ENCODE measurements at places on chromosomes 2 and 18.

- no peak for DNase-seq
Observed at GRCh38 chr18:45373286-45373880, 241.9 kb upstream of the SLC14A2 start.

GRCh38 chr2:6526093-6526824 lies 339.4 kb downstream of the CMPK2 start:
- no peak for DNase-seq

GRCh38 chr2:227643990-227644551 lies 22.5 kb upstream of the SCYGR5 start:
- no peak for DNase-seq

GRCh38 chr2:204129591-204130294 lies 193.2 kb downstream of the ICOS start:
- no peak for DNase-seq

GRCh38 chr2:168375195-168375798 lies 80.8 kb upstream of the CERS6 start:
- no peak for DNase-seq

DNA sequence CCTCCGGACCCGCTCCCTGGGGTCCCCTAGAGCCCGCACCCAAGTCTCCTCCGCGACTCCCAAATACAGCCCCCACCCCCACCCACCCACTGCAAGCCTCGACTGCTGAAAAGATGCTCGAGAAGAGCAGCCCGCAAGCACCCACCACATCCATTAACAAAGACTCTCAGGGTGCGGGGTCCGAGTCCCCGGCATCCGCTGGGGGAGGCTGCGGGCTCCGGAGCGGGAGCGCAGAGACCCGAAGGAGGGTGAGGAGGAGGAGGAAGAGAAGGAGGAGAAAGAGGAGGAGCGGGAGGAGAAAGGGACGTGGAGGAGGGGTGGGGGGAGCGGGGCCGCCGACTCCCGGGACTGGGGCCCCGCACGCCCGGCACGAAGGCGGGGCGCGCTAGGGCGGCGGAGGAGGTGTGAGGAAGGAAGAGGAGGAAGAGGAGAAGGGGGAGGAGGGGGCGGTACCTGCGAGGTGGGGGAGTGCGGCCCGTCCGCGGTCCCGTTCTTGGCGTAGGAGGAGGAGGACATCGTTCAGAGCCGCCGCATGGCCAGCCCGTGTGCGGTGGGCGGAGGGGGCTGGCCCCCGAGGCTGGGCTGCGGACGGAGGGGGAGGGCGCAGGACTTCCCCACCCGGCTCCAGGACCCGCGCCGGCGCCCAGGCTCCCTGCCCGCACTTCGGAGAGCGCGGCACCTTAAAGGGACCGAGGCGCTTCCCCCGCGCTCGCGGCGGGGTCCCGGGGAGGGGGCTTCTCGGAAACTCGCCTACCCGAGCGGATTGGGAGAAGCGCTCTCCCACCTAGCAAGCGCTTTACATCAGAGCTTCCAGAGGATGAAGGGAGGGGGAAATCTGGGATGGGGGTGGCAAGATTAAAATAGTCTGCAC lies at the start of gene CACNB4:
Gene CACNB4, minus strand, starts transcription at position 549 of the 871 bp plus-strand sequence.
- no peak for DNase-seq

GRCh38 chr2:98648451-98648850 lies 40.1 kb downstream of the UNC50 start:
- no peak for DNase-seq

DNA sequence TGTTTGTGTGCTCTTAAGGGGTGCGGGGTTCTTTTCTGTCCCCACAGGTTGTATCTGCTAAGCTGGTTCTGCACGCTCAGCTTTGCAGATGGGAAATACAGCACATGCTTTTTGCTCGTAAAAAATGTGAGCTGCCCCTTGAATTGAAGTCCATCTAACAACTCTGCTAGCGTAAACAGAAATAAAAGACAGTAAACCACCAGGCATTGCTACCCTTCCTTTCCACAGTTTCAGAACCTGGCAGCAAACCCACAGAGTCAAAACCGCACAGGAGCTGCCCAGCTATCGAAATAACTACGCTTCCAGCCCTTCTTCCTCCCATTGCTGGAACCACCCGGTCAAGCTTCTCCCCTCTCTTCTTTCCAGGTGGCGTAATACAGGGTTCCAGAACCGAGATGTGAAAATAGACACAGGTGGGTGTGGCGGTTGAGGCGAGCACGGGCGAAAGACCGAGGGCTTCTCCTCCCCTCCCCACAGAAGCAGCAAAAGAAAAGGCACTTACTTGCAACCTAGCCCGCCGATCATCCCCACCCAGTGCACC lies 479 bp downstream of the SCN9A start:
- DNase-seq, result no peak

- no peak for DNase-seq
Observed at GRCh38 chr2:86336675-86337243, 667 bp downstream of the REEP1 start.

GRCh38 chr2:18998491-18998890 lies 359.9 kb downstream of the OSR1 start:
- DNase-seq, result no peak

GRCh38 chr2:34004936-34005335 lies 405.8 kb upstream of the FAM98A start:
- DNase-seq, result no peak

- no peak for DNase-seq
Observed at GRCh38 chr2:171553858-171554257, 31.6 kb downstream of the CYBRD1 start.

DNA sequence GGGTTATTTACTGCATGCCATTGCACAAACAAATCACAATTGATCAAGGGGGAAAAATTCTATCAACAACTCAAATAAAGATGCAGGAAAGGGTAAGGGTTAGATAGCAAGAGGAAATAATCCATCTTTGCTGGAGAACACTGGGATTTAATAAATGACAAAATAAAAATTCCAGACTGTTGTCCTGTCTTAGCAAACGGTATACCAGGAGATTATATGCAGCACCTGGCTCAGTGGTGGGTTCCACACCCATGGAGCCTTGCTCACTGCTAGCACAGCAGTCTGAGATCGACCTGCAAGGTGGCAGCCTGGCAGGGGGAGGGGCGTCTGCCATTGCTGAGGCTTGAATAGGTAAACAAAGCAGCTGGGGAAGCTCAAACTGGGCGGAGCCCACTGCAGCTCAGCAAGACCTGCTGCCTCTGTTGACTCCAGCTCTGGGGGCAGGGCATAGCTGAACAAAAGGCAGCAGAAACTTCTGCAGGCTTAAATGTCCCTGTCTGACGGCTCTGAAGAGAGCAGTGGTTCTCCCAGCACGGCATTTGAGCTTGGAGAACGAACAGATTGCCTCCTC lies 296.5 kb upstream of the THSD7B start:
- DNase-seq, result no peak

DNA sequence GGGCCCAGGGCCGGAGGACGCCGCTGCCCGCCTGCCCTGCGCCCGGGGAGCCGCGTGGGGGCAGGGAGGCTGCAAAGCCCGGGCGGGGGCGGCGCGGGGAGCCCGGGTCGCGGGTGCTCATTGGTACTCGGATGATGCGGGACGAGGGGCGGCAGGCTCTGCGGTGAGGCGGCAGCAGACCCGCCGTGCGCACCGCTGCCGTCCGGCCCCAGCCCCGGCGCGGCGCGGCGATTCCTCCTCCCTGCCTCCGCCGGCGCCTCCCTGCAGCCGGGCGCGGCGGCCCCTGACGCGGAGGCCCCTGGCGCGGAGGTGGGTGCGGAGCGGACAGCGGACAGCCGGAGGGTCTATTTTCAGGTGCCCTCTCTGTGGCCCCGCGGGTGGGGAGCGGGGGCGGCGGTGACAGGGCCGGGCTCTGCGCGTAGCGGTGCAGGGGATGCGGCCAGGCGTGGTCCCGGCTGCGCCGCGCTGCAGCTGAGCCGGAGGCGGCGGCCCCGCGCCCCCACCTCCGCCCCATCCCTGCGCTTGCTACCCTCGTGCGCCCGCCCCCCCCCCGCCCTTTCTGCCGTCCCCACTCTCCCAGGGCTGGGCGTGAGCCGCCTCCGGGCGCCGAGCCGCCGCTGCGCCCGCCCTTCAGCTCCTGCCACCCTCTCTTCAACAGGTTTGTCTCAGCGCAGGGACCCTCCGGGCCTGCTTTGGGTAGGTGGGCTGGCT lies 640 bp downstream of the SPTBN1 start:
- no peak for DNase-seq

- DNase-seq, result no peak
Observed at GRCh38 chr2:107392241-107392704, 434.4 kb upstream of the RGPD4 start.

DNA sequence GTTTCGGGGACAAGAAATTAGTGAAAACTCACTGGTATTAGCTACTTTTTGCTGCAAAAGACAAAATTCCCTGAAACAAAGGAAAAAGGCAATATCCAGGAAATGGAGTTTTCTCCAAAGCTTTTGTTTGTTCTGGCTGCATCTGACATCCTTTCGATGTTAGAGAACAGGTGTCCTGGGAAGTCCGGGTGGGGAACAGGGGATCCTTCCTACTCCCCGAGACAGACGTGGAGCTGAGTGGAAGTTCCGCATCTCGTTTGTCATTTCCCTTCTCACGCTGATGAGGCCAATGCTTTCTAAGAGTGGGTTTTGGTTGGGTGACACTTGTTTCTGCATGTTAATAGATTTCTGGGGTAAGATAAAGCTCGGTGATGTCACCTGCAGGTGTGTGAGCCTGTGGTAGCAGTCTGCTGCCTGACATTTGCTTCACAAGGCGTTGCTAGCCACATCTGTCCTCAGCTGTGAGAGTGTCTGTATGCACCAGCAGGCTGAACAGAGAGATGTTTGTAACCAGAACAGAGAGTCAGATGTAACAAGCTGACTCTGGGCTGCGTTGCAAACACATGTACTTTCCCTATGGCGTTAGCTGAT lies 125.9 kb downstream of the ACOXL start:
- DNase-seq, result peak; percentile 40

DNA sequence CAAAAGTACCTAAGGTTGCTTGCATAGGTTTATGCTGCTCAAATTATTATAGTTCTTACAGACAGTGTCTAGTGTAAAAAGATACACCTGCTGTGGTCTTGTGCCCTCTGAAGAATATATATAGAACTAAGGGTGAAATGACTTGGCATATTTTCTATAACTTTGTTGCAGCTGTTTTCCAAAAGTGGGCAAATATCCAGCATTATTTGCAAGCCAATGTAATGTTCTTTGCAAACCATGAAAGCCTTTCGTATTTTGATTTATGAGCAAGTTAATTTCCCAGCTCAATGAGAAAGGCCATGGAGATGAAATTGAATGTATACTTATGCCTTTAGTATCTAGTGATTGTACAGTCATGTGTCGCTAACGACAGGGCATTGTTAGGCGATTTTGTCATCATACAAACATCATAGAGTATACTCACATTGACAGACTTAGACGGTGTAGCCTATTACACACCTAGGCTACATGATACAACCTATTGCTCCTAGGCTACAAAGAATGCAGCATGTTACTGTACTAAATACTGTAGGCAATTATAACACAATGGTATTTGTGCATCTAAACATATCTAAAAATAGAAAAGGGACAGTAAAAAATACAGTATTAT lies 116.3 kb downstream of the PLCL1 start:
- DNase-seq, result no peak

DNA sequence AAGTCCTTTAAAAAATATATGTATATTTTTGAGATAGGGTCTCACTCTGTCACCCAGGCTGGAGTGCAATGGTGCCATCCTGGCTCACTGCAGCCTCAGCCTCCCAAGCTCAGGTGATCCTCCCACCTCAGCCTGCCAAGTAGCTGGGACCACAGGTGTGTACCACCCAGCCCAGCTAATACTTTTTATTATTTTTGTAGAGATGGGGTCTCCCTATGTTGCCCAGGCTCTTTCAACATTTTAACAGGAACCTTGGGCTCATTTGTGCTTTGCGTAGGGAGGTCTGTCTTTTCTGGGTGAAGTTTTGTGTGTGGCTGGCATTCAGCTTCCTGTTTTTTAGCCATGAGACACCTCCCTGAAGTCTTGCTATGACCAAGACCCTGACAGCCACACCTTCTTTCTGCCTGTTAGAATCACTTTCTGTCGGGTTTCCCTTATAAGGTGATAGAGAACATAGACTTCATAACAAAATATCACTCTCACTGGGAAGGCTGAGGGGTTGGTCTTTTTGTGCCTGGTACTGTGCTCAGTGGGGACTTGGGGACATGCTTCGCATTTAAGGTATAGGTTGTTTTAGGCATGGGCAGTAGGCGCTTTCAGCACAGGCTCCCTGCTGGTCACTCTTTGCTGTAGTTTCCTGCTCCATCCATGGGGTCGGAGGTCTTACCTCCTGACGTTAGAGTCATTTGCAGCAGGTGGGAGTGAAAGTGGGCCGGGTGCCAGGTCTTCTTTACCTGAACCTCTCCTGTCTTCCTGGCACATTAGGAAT lies 3.4 kb downstream of the RAB31 start:
- no peak for DNase-seq

- no peak for DNase-seq
Observed at GRCh38 chr2:25726522-25726921, 53.1 kb upstream of the DTNB start.

Data from activated CD4-positive, alpha-beta T cell treated with anti-CD3 and anti-CD28 coated beads, Interleukin-2, amount 50 U/mL, for 1 hour (primary cell).